ENCODE measurements at places on chromosomes 3 and 15.

DNA sequence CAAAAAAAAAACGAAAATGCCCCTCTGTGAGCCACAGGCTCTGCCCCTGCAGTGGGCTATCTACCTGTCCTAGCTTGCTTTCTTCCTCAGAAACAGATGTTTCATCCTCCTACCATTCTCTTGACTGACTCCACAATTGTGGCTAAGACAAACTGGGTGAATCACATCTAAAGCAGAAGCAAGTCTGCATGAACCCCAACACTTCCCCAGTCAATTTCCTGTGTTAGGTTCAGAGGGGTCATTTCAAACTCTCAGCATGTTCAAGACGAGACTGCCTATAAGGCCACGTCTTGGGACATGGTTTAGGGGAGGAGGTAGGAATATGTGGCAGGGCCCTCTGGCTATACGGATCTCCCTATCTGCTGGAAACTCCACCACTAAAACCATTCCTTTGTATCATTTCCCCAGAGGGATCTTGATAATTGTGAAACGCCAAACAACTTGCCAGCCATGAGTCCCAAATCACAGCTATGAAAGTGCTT lies 28.6 kb upstream of the ANKDD1A start:
- no peak for DNase-seq

GRCh38 chr15:82535566-82536408 lies 4.5 kb downstream of the RPS17 start:
- no peak for DNase-seq

DNA sequence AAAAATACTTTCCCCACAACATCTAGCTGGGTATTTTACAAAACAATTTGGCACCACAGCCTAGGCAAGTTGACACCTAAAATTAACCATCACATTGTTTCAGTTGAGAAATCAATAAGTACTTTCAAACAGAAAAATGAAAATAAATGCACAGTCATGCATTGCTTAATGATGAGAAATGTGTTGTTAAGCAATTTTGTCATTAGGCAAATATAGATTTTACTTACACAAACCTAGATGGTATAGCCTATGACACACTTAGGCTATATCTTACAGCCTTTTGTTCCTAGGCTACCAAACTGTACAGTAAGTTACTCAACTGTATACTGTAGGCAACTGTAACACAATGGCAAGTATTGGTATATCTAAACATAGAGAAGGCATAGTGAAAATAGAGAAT lies 608.6 kb upstream of the BCHE start:
- no peak for DNase-seq

GRCh38 chr15:92520914-92521623 lies 127.4 kb downstream of the ST8SIA2 start:
- no peak for DNase-seq

DNA sequence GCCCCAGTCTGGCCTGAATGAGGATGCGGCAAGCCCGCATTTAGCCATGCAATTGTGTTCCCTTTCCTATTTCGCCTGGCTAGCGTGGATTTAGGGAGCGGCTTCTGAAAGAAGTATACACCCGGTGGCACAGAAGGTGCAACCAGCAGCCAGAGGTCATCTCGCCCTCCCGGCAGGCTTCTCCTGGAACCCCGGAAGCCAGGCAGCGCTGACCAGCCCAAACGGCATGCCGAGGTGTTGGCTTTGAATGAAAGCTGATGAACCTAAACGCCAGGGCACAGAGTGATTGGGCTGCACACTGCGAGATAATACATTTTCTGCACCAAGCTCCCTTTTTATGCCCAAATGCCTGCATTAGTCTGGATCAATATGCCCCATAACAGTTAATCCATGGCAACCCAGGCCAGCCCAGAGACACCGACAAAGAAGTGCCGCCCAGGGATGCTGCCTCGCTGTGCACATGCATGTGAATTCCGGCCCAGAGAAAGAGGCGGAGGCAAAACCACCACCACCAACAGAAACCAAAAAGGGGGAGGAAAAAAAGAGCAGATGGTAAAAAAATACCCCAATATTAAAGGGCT lies 1.4 kb downstream of the SRGAP3 start:
- no peak for DNase-seq

DNA sequence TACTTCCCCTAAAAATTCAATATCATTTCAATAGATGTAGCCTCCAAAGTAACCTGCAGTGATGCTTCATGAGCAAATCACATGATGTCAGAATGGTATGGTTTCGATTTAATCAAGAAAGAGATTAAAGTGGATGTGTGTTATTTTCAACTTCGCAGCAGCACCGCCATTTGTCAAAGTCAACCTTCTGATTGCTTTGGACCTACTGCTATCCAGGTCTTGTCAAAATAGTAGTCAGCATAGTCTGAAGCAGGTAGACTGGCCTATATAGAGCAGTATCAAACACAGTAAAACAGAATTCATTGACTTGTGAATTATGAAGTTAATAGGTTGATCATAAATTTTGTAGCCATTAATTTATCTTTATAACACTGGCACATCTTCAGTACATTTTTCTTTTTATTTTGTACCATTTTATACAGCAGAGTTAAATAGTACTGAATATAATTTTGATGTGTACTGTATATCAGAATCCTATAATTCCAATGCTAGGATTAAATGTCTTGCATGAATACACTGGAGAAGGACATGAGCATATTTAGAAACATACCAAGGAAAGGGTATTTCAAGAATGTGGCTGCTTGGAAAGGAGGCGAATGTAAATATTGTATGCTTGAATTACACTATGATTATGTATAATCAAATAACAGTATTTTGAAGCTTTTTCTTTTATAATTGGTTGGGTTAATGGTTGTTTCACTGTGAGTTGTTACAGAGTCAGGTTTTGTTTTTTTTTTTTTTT lies 79.6 kb downstream of the CDIN1 start:
- no peak for DNase-seq

DNA sequence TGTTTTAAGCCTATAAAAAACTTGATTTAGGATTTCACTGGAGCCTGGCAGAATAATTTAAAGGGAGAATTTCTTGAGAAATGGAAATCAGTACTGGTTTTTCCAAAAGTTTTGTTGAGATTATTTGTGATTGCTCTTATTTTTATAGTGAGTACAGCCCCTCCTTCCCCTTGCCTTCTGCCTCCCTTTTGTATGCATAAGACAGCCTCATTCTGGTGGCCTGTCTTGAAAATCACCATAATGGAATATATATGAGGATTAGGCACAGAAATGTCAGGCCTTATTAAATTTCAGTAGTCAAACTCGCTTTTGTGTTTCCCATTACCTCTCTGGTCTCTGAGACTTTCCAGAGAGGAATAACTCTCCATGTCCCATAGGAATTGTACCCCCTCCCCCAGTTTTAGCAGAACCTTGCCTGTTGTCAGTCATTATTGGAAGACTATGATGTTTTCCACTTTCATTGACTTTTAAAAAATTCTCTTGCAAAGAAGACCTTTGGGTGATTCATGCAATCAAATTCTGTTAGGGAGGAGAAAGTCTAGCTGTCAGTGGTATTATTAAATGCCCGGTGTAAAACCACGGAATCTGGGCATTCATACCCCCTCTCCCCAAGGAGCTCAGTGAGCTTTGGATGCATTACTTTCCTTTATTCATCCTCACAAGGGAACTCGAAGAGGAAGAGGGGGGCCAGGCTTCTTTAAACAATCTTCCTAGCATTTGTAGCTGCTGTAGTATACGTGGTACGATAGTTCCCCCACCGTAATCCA lies 171.6 kb upstream of the TSC22D2 start:
- DNase-seq, result no peak

DNA sequence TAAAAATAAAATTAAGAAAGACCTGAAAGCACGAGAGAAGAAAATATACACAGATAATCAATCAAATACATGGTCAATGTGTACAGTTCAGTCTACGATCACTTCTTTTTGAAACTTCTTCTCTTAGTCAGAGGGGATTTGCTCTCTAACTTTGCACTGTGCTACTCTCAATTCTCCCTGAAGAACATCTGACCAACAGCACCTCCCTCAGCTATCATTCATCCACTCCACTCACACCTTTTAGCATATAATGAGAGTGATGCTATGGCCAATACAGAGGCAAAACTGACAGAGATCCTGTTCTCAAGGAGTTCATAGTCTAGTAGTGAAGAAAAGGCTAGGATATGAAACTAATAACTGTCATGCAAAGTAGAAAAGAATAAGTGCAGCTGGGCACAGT lies 45.9 kb downstream of the P3H2 start:
- DNase-seq, result no peak

GRCh38 chr3:97896129-97896528 lies 74.3 kb downstream of the CRYBG3 start:
- no peak for DNase-seq

DNA sequence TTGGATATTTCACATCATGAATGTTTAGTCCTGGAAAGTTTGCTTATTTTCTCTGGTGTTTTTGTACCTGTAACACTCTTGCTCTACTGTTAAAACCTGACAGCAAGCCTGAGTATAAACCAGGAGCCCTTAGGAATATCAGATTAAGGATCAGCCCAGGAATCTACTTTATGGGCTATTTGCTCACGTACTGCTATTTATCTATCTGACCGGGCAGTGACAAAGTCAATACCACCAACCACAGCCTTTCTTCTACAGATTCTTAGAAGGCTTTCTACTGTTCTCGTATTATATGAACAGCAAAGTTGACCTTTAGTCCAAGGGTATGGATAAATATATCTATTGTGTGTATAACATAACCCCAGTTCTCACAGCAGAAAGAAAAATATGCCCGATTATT lies 521.2 kb downstream of the RBMS3 start:
- no peak for DNase-seq

GRCh38 chr15:57743424-57743823 lies 36.9 kb downstream of the POLR2M start:
- DNase-seq, result no peak

GRCh38 chr3:194197396-194197960 lies 61.5 kb downstream of the HES1 start:
- no peak for DNase-seq

DNA sequence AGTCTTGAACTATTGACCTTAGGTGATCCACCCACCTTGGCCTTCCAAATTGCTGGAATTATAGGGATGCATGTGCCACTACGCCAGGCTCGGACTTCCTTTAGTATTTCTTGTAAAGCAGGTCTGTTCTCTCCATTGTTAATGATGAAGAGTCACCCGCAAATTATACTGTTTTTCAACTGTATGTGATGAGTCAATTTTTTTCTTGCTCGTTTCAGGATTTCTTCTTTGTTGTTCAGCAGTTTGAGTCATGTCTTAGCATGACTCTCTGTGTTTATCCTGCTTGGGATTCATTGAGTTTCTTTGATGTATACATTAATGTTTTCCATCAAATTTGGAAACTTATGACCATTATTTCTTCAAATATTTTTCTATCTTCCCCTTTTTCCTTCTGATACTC lies 28.9 kb downstream of the GRAMD1C start:
- no peak for DNase-seq

GRCh38 chr15:71951134-71951533 lies 140.8 kb downstream of the NR2E3 start:
- DNase-seq, result no peak

DNA sequence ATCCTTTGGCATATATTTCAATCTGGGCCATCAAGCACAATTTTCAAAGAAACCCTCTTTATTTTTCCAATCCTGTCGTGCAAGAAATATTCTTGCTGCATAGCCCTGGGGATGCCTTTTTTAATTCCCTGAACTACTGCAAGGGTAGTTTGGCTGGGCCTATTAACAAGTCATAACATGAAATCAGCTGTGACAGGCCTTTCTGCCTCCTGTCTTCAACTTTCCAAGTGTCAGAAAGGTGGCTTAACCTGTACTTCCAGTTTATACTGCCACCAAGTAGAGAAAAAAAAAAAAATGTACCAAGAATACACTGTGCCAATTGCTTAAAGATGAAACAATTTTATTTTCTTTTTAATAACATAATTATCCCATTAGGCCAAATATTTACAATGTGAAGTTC lies 32.4 kb upstream of the SPPL2A start:
- no peak for DNase-seq

DNA sequence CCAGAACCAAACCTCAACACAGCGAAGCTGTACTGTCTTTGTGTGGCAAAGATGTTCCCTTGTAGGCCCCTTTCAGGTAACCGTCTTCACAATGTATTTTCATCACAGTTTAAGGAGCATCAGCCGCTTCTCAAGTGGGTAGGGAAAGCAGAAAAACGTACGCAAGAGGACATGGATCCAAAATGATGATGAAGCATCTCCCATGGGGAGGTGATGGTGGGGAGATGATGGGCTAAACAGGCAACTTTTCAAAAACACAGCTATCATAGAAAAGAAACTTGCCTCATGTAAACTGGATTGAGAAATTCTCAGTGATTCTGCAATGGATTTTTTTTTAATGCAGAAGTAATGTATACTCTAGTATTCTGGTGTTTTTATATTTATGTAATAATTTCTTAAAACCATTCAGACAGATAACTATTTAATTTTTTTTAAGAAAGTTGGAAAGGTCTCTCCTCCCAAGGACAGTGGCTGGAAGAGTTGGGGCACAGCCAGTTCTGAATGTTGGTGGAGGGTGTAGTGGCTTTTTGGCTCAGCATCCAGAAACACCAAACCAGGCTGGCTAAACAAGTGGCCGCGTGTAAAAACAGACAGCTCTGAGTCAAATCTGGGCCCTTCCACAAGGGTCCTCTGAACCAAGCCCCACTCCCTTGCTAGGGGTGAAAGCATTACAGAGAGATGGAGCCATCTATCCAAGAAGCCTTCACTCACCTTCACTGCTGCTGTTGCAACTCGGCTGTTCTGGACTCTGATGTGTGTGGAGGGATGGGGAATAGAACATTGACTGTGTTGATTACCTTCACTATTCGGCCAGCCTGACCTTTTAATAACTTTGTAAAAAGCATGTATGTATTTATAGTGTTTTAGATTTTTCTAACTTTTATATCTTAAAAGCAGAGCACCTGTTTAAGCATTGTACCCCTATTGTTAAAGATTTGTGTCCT lies 60.0 kb downstream of the AAGAB start:
- DNase-seq, result no peak

DNA sequence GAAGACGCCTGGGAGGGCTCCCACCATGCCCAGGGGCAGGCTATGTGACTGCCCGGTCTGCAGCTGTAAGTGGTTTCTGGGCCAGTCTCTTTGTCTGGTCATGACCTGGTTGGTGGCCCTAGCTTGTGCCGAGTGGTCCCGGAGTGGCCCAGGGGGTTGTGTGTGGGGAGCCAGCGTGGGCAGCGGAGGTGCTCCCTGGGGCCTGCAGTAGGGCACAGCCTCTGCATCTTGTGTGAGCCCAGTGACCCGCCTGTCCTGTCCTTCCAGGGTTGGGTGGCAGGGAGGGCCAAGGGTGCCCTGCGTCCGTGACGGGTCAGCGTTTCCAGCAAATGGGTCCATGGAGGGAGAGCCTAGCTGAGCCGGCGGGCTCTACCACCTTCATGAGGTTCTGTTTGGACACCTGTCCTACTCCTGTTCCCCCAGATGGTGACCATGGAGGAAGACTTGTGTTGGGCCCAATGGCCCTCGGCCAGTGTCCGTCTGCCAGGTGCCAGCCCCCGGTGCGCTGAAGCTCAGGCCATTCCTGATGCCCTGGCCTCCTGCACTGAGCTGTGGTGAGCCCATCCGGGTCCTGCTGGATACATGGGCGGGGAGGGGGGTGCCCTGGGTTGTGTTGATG lies 215.4 kb downstream of the SNRPN start:
- DNase-seq, result no peak
